ENCODE measurements at places on chromosomes 12 and 14.
A peak's percentile ranks its signal among the peaks of the same experiment; 100 is the strongest.

- no peak for DNase-seq
These were observed 748.8 kb downstream of the C12orf50 start for GRCh38 chr12:87280356-87280755.

- DNase-seq, result no peak
These were observed 402.1 kb downstream of the AACS start for GRCh38 chr12:125467363-125467762.

DNA sequence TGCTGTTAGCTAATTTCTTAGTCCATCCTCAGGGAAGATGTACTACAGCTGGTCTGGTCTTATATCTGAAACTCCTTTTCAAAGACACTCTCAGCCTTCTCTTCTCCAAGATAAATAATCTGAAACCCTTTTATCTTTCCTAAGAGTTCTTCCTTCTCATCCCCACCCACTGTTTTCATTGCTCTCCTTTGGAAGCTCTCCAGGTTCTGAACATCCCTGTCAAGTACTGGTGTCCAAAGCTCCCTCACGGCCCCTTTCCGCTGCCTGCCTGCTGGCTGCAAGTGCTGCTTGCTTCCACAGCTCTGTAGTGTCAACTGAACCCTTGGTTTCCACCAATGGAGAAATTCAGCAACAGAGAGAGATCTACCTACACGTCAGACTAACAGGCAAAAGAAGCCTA is 6.6 kb upstream of the SLC6A13 start:
- no peak for DNase-seq

- DNase-seq, result no peak
These were observed 40.4 kb downstream of the SLC38A4 start for GRCh38 chr12:46785382-46785781.

- no peak for DNase-seq
These were observed 11.1 kb upstream of the NINJ2 start for GRCh38 chr12:674272-674781.

- DNase-seq, result peak; percentile 49
These were observed 7.0 kb downstream of the PYGL start for GRCh38 chr14:50937325-50937724.

GRCh38 chr12:105120551-105120950 is 13.0 kb downstream of the WASHC4 start:
- DNase-seq, result no peak

GRCh38 chr12:85828576-85828975 is 7.6 kb downstream of the RASSF9 start:
- no peak for DNase-seq

- DNase-seq, result no peak
These were observed 11.4 kb downstream of the TMEM116 start for GRCh38 chr12:112001576-112001975.

DNA sequence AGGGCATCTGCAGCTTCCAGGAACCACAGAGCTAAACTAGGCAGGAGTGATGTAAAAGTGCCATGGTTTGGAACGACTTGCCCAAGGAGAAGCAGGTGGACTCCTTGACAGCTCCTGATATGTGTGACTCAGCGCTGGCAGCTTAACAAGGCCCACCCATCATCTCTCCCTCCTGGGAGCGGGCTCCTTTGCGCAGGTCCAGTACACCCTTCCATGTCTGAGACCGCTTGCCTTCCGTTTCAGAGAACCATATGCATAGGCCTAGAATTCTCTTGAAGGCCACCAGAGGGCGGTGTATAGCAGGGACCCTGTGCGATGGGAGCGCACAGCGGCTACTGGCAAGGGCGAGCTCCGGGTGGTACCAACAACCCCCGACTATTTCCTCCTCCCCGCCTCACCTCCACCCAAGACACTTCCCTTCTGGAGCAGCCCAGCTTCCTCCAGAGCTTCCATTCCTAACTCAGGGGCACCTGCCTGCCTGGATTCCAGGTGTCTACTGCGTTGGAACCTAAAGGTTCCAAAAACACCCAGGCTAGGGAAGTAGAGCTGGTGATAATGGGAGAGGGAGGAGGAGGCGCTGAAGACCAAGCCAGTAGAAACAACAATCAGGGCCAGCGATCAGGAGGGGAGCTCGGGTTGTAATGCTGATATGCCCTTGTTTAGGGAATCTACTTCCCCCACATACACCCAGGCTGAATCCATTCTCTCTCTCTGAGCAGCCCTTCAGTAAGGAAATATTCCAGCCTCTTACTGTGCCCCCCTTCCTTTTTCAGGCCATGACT is 6.3 kb downstream of the DHH start:
- DNase-seq, result peak; percentile 47

DNA sequence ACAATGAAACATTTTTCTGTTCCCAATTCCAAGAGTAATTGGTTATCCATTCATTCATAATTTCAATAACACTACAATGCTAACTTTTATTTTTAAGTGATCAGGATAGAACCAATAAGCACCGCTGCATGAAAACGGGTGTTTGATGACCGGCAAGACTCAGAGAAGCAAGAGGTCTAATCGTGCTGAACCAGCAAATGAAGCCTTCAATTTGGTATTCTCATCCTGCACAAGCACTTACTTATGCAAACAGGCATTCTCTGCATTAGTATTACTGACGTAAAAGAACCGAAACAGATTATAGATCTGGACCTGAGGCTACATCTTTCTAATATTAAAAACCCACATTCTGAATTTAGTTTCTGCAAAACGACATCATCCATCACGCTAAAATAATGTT is 67.7 kb downstream of the RBM19 start:
- DNase-seq, result no peak

DNA sequence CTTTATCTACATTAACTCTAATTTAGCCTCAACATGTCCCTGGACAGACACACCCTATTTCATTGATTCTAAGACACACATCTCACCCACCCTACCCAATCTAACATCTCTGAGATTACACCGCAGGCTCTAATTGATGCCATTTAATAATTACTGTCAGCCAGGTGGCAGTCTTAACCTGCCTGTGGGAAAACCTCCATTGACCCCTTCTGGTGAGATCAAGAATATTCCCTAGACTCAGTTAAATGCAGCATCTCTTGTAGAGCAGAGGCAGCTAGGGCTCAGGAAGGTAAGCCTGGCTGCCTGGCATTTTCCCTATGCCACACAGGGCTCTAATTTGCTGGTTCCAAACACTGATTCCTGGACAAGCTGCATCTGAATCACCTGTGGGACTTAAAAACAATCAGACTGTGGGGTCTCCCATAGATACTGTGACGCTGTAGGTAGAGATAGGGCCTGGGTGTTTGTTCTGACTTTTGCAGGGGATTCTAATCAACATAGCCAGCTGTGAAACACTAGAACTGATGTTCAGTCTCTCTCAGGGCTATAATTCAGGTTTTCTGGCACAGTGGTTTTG is 14.3 kb downstream of the MCRS1 start:
- no peak for DNase-seq

DNA sequence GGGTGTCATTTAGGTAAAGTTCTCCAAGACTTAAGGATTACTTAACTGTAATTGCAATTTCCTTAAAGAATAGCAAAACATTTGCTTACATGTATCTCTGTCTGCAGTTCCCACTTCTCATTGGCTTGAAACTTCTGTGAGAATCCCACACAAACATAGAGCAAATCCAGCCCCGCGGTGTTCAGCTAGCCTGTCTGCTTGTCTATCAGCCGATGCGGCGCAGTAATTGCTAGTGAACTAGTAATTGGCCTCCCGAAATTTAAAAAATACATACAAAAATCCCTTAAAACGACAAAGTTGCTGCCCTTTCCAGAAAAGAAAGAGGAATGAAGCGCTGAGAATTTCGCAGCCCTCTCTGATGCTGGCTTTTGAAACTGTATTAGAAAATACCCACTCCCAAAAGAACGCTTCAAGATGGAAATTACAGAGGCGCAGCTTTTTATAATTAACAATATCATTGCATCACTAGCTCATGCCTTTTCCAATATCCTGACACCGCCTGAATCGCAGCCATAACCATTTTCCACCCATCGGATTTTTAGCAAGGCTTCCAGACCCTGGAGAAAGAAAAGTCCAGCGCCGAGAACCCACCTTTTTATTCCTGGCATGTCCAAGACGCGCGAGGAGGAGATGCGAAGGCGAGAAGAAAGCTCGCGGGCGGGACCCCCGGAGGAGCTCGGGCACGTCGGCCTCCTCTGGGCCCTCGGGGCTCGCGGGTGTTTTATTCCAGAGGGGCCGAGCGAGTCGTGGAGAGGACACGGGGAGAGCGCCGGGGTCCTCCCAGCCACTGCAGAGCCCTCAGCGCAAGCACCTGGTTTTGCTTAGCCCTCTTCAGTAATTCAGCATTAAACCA is 646 bp downstream of the FBLN5 start:
- DNase-seq, result no peak

GRCh38 chr12:131113568-131114270 is 160.0 kb downstream of the ADGRD1 start:
- DNase-seq, result no peak

Measured in GF-D8 (cell line).